Urothelium cell line (cell line): ENCODE measurements at places on chromosomes 2 and 18.
A peak's percentile ranks its signal among the peaks of the same experiment; 100 is the strongest.

- no peak for DNase-seq
Observed at GRCh38 chr18:69658103-69658502, 257.4 kb downstream of the DOK6 start.

DNA sequence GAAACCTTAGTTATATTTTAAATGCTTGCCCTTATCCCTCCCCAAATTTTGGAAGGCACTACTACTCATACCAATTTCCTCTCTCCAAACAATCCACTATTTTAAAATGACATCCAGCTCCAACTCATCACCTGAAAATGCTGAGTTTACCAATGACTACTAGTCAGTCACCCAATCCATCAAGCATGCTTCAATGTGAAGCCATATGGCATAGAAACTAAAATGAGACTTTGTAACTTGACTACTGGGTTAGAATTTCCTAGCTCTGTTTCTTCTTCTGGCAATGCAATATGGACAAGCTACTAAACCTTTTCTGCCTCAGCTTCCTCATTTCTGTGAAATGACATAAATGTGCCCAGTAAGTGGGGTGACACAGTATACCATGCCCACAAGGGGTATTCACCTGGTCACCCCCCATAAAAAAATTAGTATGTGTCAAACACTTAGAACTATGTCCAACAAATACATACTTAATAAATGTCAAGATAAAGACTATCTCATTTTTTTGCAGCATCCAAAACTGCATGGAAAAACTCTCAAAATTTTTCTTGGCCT, 10.0 kb upstream of the STPG4 start:
- DNase-seq, result no peak

DNA sequence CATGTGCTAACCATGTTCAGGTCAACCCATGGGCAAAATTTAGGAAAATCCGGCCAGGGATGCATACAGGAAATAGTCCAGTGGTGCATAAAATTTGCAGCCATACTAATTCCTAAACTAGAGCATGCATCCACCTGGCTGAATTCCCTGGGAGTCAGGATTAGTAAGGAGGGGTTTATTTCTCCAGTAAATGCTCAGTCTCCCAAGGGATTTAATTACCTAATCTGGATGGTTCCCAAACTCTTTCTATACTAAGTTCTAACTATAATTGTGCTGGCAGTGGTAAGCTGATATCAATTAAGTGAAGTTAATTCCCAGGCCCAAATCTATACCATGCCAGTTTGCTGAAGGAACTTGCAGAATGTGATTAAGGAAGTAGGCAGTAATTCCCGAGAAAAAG, 26.2 kb upstream of the EVA1A start:
- no peak for DNase-seq

DNA sequence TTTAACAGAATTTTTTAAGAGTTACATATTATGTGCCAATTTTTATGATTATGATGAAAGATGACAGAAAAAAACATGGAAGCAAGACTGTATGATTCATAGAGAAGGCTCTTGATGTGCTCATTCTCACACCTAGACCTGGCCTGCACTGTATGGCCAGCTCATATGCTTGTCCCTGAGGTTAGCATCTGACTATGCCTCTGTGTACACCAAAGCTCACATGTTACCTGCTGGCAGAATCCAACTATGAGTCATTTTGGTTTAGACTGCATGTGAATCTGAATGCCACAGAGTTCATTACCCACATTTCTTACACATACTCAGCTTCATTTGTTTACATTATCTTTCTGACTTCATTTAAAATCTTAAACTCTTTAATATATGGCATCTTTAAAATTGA, 139.0 kb downstream of the DSC3 start:
- DNase-seq, result peak; percentile 41

DNA sequence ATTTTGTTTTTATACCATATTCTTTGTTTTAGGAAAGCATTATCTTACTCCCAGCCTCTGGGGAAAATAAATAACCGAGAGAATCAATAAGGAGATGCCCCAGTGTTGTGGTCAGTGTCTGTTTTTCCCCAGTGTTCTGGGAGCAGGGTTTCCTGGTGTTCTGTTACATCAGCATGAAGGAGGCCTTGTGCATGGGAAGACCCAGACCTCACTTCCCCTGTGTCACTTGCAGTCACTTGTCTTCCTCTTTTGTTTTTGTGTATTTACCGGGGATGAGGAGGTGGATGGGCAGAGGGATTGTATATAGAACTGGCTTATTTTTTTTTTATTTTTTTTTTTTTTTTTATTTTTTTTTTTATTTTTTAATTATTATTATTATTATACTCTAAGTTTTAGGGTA, 45.0 kb upstream of the MGAT5 start:
- no peak for DNase-seq

- peak; percentile 39 for DNase-seq
Observed at GRCh38 chr18:32019251-32019948, 775 bp downstream of the RNF125 start.

- no peak for DNase-seq
Observed at GRCh38 chr18:7775843-7776242, 208.7 kb downstream of the PTPRM start.

DNA sequence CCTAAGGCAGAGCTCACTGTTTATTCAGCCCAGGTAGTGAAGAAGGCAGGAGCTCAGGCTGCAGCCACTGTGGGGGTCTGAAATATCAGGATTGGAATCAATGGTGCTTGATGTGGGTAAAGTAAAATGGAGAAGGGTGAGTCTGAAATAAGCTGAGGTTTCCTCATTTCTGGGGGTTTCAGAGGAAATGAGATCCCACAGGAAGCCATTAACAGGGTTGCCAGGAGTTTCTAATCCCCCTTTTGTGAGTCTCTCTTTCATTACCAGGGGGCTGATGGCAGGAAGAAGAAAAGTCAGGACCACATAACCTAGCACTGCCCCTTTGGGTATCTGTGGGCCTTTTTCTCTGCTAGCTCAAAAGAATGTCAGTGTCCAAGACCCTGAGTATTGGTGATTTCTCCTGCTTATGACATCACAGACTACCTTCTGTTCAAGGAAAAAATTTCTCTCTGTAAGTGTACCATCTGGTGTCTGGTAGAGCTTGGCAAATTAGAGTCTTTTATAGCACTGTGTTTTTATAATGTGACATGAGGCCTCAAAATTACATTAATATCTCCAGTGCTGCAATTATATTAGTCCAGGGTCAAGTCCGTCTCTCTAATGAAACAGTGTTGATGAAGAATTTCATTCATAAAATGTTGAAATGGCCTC, 56.0 kb downstream of the LBH start:
- DNase-seq, result no peak

DNA sequence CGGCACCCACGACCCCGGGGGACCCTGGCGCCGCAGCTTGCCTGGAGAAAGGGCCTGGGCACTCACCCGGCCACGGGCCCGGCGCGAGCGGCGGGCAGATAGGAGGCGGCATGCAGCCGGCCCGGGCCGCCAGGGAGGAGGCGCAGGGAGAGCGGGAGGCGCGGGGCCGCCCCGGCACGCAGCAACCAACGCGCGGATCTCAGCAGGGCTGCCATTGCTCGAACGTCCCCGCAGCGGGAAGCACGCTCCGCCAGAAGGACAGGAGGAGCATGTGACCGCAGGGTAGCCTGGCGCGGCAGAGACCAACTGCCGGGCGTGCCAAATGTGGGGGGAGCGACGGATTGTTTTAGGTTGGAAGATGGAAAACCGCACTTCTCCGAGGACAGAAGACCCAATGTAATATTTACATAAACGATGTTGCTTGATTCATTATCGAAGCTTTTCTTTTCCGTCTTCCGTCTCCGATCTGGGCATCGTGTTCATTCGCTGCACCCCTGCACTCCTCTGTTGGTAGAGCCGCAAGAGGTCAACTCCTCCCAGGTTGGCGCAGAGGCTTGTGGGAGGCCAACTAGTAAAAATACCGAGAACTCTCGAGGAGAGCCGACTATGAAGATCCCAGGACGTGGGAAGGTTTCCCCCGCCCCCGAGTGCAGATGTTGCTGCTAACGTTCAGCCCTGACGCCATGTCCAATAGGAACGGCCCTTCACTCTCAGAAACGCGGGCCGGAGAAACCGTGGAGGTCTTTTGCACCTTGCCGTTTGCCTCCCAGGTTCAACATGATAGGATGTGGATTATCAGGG, at the start of gene LRPPRC:
LRPPRC (minus strand) TSS at position 257 of the 801 bp plus-strand sequence; CDS start at position 215, 42 bp downstream.
- peak; percentile 98 for DNase-seq

DNA sequence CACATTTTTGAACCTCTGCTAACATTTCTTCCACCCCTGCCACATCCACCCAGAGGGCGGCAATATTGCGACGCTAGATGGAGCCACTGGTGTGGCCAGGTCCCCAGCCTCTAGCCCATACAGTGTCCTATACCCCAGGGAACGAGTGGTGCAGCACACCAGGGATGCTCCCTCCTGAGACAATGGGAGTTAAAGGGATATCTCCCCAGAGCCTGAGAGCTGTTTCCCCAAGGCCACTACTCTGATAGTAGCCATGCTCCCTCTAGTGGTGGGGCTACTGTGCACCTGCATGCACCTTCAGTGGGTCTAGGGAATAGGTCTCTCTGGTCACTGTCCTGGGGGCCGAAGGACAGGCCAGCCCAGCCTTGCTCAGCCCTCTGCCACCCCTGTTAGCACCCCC, 336.4 kb upstream of the FSHR start:
- DNase-seq, result peak; percentile 11

- no peak for DNase-seq
Observed at GRCh38 chr18:32315881-32316280, 126.0 kb downstream of the MEP1B start.

DNA sequence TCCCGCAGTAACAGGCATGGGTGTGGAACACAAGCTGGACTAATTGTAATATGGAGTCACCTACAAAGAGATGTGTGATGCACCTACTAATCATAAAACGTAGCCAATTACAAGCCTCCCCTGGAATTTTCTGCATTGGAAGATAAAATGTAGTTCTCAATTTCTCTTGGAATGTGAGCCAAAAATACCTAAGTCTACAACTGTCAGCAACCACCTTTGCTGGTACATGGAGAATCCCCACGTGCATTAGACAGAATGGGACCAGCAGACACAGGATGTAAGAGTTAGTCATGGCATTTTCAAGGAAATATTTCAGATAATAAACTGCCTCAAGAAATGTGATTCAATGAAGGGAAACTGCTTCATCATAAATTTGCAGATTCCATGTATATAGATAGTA, 85.6 kb upstream of the DCC start:
- no peak for DNase-seq
